ENCODE measurements at places on chromosomes 7 and 10. TPM values are rescaled to one million over a fixed set of nuclear protein-coding genes. Genes with fewer than 3 reads are reported as not detected.

GRCh38 chr10:124864421-124865193 lies 63.0 kb downstream of the ABRAXAS2 start:
- DNase-seq = no peak

DNA sequence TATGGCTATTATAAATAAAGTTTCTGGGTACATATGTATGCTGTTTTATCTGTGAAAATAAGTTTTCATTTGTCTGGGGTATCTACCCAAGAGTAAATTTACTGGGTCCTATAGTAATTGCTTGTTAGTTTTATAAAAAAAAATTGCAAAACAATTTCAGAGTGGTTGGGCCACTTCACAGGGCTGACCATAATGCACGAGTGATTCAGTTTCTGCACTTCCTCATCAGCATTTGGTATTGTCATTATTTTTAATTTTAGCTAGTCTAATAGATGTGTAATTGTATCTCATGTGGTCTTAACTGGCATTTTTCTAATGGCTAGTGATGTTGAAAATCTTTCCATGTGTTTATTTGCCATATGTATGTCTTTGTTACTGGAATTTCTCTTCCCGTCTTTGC lies 452.4 kb upstream of the AKR1E2 start:
- no peak for DNase-seq

DNA sequence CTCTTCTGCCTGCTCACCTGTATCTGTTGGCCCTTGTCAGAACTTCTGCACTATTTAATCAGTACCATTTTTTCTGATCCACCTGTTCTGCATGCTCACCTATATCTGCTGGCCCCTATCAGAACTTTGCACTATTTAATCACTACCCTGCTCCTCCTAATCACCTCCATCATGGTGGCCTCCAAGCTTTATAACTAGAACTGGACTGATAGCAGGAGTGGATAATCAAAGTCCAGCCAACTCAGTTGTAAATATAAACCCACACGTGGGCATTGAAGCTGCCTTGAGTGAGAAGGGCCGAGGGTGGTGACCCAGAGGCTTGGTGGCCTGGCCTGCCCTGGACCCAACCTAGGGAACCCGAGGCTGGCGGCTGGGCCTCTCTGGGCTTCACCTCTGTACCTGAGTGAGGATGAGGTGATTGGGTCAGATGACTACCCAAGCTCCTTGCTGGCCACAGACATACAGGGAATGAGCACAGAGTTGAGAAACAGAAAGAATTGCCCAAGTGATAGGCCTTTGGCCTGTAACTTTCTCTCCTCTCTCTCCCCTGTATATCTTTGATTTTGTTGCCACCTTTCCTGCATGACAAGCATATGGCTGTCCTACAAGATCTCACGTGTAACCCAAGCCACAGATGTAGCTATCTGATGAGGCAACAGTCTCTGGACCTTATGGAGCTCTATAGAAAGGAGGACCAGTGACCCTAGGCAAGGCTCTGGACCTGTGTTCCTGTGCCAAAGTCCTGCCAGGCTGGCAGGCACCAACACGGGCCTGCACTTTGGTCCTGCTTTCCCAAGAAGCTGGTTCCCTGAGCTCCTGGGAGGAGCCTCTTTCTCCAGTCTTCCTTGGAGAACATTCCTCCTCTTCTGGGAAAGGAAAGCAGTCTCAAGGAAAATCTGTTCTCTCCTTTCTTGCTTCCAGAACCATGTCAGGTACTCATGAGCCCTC lies 23.4 kb upstream of the FAM3C start:
- no peak for DNase-seq

- DNase-seq = no peak
Measured at GRCh38 chr10:77062381-77062780, 575.2 kb downstream of the KCNMA1 start.

The STEAP2 gene
- not detected for total RNA-seq

The SPDYE2 gene
- not detected for total RNA-seq
